ENCODE measurements at places on chromosomes 16 and 17.

- DNase-seq = peak; percentile 58
Measured at GRCh38 chr16:58499615-58500351, at the start of gene NDRG4. Gene NDRG4 (plus strand): TSS chr16:58500143. CDS start chr16:58500249, 106 bp downstream.

DNA sequence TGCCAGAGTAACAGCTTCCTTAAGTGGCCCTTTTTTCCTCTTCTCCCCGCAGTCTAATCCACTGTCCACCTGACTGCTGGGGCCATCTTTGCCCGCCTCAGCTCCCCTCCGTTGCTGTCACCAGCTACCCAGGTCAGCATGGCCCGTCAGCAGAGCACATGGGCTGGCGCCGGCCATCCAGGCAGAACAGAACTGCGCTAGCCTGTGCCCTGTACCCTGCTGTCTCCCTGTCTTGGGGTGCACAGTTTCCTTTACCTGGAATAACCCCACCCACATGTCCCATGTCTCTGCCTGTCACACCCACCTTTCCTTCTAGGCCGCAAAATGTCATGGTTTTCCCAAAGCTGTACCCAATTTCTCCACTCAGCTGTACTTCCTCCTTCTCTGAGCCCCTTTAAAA lies 55.7 kb downstream of the GNAO1 start:
- DNase-seq = no peak

DNA sequence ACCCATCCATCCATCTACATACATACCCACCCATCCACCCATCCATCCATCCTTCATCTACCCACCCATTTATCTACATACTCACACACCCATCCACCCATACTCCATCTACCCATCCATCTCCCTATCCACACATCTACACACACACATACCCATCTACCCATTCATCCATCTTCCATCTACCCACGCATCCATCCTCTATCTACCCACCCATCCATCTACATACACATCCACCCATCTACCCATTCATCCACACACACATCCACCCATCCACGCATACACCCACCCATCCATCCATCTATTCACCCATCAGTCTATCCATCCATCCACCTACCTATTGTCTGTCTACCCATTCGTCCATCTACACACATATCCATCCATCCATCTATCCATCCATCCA lies 227.8 kb downstream of the ZNF423 start:
- DNase-seq = no peak

DNA sequence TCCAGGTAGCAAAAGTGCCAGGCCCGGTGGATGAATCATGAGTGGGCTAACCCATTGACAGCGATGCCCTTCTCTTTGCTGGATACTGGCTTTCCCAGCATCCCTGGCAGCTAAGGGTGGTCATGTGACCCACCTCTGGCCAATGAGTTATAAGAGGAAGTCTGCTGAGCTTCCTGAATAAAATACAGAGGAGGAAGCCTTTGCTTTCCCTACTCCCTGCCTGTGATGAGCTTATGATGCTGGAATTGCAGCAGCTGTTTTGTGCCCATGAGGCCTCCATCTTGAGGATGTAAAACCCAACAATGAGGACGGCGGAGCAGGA lies 15.0 kb upstream of the ATP2A3 start:
- no peak for DNase-seq

DNA sequence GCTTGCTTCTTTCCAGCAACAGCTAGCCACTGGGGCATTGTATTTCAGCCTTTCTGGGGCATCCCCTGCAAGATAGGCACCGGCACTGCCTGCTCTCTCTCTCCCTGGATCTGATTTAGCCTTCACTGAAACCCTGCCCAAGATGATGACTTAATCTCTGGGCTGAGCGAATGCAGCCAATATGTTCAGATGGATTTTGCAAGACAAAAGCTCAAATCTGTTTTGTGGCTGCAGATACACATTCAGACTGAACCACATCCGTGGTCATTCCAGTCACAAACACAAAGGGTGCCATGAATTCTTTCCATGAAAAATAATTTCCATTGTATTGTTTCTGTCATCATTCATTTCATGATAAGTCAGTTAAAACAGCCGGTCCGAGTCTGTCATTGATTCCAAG lies 24.2 kb downstream of the SOST start:
- no peak for DNase-seq

- no peak for DNase-seq
Measured at GRCh38 chr17:79789943-79790804, 6.7 kb downstream of the CBX8 start.
